ENCODE measurements at places on chromosomes 5 and 9. TPM values are rescaled to one million over a fixed set of nuclear protein-coding genes. Genes with fewer than 3 reads are reported as not detected.

Gene HNRNPH1
- 170 TPM for polyA plus RNA-seq

DNA sequence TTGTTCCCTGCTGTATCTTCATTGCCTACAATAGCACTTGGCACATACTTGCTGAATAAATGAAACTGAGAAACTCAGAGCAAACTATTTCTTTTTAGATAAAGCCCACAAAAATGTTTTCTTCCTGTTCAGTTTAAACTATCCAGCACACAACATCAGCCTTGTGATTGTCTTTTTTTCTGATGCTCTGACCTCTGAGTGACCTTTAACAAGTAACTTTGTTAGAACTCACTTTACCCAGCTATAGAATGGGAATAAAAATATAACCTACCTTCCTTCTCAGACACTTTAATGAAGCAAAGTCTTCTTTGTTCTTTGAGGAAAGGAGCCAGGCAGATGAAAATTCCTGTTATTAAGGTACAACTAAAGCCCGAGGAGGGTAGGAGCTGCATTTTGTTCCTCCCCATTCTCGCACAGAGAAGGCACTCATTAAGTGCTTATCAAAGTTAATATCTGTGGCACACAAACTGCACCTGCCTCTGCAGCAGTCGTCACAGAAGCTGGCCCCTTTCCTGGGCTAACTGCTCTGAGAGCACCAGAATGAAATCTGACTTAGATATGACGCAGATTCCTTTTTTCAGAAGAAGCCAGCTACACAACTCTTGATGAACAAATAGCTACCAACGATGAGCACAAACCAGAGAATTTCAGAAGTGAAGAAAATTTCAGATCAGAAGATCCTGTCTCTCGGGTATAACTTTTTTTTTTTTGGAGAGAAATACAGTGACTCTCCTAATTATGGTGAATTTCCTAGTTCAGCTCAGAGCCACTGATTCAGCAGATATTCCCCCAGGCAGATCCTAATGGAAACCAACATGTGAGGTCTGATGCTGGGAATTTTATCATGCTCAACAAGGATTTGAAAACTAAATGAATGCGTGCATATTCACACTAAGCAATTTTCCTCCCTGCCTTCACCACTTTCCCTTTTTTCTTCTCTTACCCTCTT is 31.0 kb upstream of the NR3C1 start:
- no peak for DNase-seq

Gene INSL6
- polyA plus RNA-seq = not detected

Gene PTGES
- polyA plus RNA-seq = 7.7 TPM

Gene DEPDC1B
- 17.6 TPM for polyA plus RNA-seq

GRCh38 chr9:110048976-110049698 is 158.8 kb downstream of the C9orf152 start:
- DNase-seq = no peak

DNA sequence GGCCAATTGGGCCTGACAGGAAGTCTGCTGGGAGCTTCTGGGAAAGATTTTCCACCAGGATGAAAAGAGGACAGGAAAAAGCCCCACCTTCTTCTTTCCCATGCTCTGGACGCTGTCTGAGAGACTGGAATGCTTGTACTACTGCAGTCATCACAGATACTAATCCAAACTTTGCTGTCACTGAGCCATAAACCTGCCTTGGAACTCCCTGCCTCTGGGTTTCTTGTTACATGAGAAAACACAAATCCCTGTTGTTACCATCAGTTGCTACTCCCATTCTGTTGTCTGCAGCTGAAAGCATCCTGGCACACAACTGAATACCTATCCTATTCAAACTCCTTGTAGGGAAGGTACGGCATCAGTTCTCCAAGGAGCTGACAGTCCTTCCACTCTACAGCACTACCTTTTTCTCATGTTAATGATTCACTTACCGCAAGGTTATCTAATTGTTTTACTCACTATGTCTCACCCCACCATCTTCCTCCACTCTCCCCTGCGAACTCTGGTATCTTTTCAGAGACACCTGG is 167.5 kb downstream of the CDK5RAP2 start:
- peak; percentile 80 for DNase-seq

DNA sequence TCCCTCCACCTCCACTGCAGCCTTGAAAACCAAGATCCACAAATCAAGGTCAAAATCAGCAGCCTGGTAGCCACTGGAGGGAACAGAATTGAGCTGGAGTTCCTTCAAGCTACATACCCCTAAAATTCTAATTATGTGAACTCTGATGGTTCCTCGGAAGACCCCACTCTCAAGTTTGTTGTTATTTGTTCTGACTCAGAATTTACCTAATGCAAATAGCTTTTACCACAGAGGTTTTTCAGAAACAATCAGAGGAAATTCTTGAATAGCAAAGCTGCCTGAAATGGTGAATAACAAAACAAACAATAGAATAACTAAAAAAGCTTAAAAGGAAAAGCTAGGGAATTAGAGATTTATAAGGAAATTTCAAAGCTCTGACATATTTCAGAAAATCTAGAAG is 220.0 kb downstream of the CDH18 start:
- no peak for DNase-seq

Gene TICAM2
- 2.0 TPM for polyA plus RNA-seq

DNA sequence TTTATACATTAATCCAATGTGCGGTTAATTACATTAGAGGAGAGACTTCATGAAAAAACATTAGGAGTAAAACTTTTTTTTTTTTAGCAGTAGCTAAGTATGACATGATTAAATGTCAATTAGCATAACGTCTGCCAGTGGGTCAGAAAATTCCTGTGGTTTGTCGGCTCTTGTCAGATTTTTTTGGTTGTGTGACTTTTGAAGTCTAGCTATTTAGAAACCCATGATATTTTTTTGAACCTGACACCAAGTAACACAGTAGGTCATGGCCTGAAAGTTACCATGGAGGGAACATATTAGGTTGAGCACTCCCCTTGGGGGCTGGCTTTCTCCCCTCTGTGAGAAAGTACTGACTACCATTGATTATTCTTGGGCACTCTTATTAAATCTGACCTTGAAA is 84.8 kb upstream of the ALDH1A1 start:
- DNase-seq = peak; percentile 15

DNA sequence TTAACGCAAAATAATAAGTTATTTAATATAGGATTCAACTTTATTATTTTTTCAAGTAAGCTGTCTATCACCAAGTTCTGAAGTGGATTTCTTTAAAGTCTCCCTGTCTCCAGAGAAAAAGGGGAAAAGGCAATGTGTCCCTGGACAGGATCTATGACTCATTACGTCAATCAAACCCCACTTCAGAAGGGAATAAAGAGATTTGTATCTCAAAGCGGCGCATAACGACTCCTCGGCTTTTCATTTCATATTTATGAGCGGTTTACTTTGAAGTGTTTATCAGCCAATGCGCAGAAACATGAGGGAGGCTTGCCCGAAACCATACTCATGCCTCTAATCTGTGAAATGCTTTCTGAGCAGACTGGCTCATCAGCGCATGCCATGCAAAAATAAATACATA is 938.6 kb upstream of the WWC1 start:
- DNase-seq = no peak

Gene PCDHGB3
- polyA plus RNA-seq = not detected

Gene LCN10
- not detected for polyA plus RNA-seq

Gene RNF180
- polyA plus RNA-seq = 1.0 TPM

Gene FOXI1
- not detected for polyA plus RNA-seq

GRCh38 chr5:126720369-126720768 is 56.6 kb upstream of the LMNB1 start:
- DNase-seq = no peak

Gene ZDHHC11
- 0.62 TPM for polyA plus RNA-seq

Gene PGGT1B
- 4.1 TPM for polyA plus RNA-seq

- DNase-seq = no peak
These were observed 49.6 kb upstream of the TNFSF15 start for GRCh38 chr9:114855488-114855887.

DNA sequence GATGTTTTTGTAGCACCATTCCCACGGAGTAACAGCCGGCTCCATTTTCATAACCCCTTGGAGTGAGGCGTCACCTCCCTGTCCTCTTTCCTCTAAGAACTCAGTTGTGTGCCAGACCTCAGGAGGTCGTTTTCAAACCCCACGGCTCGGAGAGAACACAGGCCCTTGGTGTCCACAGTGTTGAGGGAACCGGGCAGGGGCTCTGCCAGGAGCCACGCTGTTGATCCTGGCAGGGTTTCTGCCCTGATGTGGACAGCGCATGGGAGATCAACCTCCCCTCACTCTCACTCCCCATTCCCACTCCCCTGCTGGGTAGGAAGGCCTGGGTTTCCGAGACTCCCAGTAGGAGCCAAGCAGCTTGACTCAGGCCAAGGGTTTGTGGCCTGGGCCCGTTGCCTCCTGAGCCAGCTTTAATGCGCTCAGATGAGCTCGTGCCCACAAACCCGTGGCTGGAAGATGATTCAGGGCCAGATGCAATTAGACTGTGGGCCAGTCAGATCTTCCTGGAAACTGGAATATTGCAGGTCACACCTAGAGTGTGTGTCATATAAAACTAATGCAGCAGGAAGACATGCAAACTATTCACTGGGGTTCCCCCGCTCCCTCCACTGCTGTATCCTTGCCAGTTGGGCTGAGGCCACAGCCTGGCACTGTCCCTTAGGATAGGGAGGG is 133.4 kb downstream of the SLC12A2 start:
- DNase-seq = peak; percentile 79

GRCh38 chr5:143564417-143564816 is 160.9 kb upstream of the NR3C1 start:
- DNase-seq = no peak

DNA sequence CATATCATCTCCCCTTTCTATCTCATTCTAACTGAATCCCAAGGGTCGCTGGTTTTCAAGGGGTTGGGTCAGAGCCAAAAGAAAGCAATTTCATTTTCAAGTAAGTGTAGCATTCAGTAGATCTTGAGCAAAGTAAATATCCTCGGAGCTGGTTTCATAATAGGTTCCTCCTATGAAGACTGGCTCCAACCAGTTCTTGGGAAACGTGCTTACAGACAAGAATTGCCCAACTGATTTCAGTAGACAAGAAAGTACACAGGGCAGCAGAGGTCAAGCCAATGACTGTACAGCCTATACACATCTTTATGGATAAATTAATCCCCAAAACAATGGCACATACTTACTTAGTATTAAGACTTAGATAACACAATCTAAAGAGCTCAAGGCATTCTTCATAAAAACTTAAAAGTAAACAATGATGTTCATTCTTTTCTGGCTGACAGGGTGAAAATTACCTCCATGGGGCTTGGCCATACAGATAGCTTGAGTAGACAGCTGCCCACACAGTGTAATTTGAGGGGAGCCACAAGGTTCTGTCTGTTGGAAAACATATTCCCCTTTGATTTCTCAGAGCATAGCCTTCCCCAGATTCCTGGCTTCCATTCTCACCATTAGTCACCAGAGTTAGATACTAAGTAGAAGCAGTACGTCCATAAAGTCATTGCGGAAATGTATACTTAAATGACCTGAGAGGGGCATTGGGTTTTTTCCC is 163.9 kb downstream of the ARRDC3 start:
- DNase-seq = peak; percentile 22

DNA sequence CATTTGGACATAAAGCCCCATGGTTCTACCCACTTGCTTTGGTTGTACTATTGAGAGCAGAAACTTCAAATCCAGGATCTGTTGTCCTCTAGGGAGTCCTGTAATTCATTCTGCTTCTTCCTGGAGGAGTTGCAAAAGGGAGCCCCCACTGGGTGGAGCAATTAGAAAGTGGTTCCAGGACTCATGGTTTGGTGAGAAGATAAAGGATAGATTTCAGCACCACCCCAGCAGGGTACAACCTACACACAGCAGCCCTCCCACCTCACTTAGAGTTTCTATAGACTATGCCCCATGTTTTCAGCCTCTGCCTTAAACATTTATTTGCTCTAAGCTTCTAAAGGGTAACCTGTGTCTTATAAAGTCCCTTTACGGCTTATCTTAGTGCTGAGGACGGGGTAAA is 112.6 kb upstream of the ARRDC3 start:
- no peak for DNase-seq

Gene SHOC1
- polyA plus RNA-seq = 0.03 TPM

GRCh38 chr5:84202136-84202535 is 182.5 kb downstream of the EDIL3 start:
- no peak for DNase-seq

DNA sequence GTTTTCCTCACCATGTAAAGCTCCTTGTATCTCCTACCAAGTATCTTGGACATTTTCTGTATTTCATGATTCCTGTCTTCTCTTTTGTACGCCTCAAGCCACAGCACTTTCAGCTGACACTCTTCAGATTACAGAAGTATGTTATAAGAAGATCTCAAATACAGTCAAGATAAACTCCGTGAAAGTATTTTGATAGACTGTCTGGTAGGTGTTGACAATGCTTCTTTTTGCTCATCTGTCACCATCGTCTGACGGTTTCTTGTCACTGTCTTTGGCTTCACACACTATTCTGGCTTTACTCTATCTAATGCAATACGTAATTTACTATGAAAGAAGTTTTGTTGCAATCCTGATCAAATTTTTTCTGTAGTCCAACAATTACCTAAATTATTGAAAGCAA is 294.5 kb upstream of the CDH12 start:
- no peak for DNase-seq

Gene GKAP1
- polyA plus RNA-seq = 0.52 TPM

- DNase-seq = no peak
These were observed 222.8 kb upstream of the PRDM9 start for GRCh38 chr5:23284656-23285055.

Gene EGFL7
- 25.1 TPM for polyA plus RNA-seq

Gene PRRX2
- polyA plus RNA-seq = 0.09 TPM

DNA sequence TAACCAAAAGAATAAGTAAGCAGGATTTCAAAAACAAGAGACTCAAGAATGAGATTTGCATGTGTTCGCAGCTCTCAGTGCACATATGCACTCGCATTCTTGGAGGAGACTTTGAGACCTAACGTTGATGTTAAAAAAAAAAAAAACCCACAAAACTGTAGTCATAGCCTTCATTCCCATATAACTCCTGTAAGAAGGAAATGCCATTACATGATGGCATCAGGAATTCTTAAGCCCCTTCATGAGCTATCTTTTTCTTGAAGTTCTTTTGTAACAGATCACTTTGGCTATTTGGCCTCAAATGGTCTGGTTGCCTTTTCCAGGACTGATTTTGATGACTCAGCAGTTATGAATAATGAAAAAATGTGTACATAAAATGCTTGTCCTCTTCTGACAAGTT is 113.8 kb downstream of the ALDH1A1 start:
- no peak for DNase-seq

DNA sequence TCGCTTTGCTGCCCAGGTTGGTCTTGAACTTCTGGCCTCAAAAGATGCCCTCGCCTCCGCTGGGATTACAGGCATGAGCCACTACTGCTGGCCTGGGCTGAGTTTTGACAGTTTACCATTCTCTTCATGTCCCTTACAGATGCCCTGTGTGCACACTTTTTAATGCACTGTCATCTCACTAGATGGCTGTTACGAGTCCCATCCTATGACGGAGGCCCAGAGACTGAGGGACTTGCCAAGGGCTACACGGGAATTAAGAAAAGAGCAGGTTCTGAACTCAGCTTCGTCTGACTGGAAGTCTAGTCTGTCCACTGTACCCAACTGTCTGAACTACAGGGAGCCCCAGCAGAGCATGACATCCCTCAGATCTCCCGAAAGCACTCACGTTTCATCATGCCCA is 63.9 kb downstream of the ARHGEF37 start:
- DNase-seq = no peak

DNA sequence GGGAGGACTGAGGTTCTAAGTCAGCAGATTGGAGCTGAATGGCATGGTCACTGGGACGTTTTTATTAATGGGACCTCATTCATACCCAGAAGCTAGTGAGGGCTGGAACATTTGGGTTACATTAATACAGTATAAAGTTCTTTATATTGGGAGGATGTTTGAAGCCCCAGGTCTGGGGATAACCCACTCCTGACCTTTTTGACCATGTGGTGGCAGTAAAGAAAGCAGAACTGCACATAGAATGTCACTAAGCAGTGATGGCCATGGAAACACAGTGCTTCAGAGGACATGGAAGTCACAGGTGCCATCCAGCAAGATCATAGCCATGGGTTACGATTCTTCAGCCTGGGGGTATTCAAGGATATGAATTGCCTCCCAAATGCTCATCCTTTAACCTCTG is 176.0 kb downstream of the ATP10B start:
- no peak for DNase-seq

Data from foreskin keratinocyte (primary cell).